ENCODE measurements at places on chromosomes 16 and 17.

DNA sequence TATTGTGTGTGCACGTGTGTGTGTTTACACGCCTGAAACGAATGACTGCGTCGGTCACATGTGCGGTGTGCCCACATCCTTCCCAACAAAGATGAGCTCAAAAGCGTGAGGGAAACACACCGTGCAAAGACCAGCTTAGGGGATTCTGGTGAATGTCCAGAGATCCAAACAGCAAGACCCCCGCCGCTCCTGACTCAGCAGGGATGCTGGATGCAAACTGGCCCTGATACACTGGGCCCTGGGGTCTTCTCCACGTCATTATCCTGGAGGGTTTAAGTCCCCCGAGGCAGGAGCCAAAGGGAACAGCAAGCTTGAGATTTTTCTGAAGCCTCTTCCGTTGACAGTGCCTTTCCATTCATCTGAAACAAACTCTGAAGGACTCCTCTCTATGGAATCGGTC lies 59.2 kb downstream of the TBC1D16 start:
- DNase-seq, result no peak

- no peak for DNase-seq
Observed at GRCh38 chr17:57953705-57954396, 1.4 kb downstream of the CUEDC1 start.

DNA sequence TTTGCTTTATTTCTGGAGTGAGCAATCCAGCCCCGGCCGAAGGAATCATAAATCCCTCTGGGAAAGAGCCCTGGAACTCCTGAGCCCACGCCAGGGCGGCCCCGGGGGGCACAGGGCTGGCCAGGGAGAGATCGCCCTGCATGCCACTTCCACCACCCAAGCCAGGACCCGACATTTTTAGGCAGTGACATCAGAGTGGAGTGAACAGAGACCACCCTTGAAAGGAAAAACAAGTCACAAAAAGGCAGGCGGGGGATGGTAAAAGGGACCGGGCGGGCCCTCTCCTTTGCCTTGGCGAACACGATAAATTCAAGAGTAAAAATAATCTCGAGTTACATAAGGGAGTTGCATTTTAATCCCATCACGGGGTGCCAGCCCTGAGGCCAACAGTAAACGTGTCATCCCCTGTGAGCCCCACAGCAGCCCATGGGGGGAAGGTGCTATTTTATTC lies 284.1 kb downstream of the C16orf95 start:
- DNase-seq, result no peak

DNA sequence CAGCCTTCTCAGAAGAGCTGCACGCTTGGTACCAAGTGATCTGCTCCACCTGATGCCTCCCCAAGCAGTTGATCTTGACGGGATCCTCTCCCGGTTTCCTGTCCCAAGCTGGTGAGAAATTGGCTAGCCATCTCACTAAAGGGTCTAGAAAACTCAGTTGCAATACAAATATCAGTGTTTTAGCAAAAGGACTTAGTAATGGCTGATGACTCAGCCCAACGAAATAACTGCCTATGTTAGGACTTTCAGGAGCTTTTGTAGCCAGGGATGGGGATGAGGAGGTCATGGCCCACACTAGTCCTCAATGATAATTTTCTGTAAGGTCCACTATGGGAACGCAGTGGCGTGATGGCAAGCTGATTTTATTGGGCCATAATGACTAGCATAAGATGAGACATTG lies 23.3 kb upstream of the ENGASE start:
- no peak for DNase-seq

DNA sequence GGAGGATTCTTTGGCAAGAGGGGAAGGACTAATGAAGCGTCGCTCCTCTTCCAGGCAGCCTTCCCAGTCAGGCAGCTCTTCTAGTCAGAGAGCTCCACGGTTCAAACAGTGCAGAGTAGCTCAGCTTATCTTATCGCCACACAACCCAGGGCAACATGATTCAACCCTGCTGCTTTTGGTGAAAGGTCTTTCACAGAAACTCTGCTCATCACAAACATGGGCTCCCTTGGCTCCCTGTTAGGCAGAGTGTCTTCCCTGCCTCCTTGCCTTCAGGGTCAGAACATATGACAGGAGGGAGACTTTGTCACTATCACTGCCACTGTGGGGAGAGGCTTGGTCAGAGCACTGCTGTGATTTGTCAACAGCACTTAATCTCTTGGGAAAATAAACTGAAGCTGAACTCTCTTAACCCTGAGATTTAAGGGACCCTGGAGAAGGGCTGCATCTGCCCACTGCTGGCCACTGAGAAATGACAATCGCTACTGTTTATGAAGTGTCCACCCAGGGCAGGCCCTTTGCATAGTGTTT lies 6.9 kb upstream of the SLC13A2 start:
- no peak for DNase-seq

- DNase-seq, result no peak
Observed at GRCh38 chr16:19559242-19559910, 3.9 kb downstream of the VPS35L start.
